Central memory CD4-positive, alpha-beta T cell (primary cell): ENCODE measurements at places on chromosomes 4 and X.

GRCh38 chr4:181308476-181309312 is 934.5 kb upstream of the TENM3 start:
- no peak for DNase-seq

DNA sequence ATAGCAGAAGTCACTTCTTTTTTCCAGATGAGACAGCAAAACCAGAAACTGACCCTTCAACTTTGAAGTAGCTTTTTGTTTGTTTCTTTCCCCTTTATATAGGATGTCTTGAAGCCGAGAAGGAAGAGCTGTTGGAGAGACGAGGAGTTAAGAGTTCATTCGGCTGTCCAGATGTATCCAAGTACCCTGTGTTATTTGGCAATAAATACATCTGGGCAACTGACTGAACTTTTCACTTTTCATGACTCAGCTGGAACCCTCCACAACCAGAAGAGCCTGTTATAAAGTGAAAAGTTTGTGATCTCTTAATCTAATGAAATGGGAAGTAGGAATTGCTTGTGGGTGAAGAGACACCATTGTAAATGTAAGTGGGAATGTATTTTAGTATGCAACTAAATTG is 131.2 kb downstream of the HTR2C start:
- no peak for DNase-seq

DNA sequence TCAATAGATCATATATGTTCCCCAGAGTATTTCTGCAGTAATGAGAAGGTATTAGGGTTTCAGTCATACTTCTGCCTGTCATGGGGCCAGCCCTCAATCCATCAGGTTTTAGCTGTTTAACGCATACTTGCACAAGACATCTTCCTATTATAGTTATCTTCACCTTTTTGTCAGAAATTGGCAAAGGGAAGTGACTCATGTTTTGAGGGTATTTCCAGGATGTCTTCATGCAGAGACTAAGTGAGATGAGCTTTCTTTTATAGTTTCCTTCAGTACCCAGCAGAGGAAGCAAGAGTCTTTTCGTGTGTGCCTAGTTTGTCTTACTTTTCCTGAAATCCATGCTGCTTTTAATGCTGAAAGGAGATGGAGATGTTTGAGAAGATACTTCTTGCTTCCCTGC is 9.5 kb downstream of the CSTF2 start:
- DNase-seq = peak; percentile 39

DNA sequence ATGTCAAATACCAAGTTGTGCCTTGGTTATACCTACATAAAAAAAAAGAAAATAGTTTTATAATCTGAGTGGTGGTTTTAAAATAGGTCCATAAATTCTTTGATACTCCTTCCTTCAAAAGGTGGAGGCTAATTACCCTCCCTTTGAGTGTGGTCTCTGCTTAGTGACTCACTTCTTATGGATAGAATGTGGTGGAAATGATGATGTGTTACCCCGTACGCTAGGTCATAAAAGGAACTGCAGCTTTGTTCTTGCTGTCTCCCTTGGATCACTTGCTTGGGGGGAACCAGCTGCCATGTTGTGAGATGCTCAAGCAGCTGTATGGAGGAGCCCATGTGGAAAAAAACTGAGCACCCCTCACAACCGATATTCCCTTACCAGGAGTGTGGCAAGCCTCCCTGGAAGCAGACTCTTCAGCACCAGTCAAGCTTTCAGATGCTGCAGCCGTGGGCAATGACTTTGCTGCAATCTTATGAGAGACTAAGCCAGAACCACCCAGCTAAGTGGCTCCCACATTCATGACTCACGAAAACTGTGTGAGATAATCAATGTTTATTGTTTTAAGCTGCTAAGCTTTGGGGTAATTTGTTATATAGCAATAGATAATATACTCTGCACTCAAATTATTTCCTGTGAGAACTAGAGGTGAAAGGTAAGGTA is 195.0 kb upstream of the GATB start:
- DNase-seq = no peak

DNA sequence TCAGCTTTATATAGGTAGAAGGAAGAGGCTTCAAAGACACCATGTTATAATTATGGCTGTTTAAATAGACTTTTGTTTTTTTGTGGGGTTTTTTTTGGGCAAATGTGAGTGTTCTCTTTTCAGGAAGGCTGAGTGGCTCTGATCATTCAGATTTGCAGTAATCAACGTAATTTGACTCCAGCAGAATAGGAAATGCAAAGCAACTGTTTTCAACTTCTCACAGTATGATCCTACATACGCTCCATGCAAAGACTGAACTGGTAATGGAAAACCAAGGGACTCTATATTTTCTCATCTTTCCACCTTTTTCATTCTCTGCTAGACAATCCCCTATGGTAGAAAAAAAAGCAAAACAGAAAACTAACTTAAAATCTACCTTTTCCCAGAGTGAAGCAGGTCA is 10.8 kb downstream of the ADH1B start:
- DNase-seq = no peak

- DNase-seq = peak; percentile 34
Observed at GRCh38 chrX:103918050-103918449, 44.4 kb upstream of the TMSB15B start.

DNA sequence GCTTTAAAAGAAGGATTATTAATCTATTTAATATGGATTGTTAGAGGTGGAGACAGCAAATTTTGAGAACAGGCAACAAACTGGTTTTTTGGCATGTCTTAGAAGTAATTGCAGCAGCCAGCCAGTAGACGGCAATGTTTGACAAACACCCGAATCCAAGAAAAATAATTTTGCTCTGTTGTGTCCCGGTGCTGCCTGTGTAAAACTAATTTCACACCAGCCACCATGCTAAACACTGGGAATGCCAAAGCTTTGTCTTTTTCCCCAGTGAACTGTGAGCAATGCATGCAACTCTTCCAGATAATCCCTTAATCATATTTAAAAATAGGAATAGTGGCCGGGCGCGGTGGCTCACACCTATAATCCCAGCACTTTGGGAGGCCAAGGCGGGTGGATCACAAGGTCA is 25.9 kb downstream of the SMIM31 start:
- no peak for DNase-seq

- no peak for DNase-seq
Observed at GRCh38 chr4:824461-825062, 1.4 kb downstream of the CPLX1 start.

DNA sequence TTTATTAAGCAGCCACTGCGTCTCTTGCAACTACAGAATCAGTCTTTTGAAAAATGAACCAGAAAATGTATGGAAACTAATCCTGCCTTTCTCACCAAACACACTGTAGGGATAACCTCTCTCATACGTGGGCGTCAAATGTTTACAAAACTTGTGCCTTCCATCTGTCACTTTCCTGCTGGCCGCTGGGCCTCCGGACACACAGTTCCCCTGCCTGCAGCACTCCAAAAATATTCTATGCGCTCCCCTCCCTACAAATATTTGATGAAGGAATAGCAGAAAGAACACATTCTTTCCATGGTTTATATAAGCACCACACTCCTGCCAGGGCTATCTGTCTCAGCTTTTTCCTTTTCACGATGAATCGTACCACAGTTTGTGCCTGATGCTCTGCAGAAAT is 14.9 kb upstream of the CYTL1 start:
- no peak for DNase-seq

DNA sequence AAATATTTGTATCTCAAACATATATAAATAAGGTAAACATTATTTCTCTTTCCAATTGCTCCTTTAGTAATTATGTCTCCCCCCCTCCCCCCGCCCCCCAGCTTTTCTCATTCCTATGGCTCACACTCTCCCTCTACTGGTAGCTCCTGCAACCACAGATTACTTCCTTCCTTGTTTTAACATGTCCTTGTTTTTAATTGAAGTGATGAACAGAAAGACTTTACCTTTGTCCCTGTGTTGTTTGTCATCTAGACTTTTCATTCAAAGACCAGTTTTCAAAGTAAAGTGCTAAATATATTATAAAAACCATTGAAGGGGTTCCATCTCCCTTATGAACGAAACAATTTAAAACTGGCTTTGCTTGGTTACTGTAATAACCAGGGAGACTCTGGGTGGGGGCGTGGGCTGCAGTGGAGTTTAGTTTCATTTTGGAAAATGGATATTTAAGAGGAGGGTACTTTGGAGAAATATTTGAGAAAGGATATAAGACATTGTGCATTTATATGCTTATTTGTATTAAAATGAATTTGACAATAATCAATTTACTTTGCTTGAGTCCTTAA is 352.9 kb downstream of the RAPGEF2 start:
- DNase-seq = no peak

- no peak for DNase-seq
Observed at GRCh38 chr4:178672512-178672911, 1230.3 kb upstream of the AGA start.

- DNase-seq = no peak
Observed at GRCh38 chr4:13706716-13707115, 79.2 kb upstream of the BOD1L1 start.

- no peak for DNase-seq
Observed at GRCh38 chr4:152417673-152418072, 118.2 kb downstream of the FBXW7 start.

DNA sequence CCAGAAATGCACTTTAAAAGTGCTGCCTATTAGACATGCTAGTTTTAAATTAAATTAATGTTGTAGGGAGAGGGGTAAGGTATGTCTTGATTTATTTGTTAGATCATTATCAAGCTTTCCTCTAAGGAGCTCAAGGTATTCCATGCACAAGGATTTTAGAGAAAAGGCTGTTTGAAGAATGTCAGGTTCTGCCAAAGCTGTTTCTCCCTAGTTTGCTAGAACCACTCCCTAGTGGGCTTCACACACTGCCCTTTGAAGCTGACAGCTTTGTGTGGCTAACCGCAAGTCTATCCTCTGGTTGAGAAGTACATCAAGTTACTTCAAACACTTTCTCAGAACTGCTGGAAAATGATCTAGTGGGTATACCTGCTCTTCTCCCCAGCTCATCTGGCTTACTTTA is 32.3 kb downstream of the RASL11B start:
- DNase-seq = no peak

GRCh38 chr4:91527056-91527455 is 776.7 kb upstream of the GRID2 start:
- no peak for DNase-seq

DNA sequence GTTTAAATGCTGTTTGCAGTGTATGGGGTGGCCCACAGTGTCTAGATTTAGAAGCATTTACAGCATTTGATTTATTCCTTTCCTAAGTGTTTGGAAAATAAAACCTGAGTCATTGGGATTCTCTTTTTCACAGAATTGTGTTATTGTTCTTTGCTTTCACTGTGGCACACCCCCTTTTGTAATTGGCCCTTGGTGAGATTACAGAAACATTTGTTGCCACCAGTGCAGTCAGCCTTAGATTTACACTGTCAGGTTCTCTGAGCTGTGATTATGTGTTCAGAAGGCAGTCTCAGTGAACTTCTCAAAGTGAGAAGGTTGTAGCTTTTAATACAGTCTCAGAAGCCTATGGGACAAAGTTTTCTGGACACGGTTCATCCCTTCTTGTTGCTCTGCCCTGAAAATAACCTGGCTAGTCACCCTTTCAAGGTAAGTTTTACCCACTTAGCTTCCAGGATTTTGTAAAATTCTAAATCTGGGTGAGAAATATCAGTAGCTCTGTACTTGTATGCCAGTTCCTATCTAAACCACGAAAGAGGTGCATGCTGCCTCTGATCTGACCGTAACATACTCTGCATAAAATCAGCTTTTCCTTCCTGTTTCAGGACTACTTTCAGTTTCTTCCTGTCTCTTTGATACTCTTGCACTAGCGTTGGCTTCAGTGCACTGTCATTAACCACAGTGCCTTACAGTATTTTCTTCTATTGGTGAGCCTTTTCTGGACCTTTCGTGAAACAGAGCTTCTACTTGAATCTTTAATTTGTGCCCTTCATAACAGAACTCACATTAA is 12.6 kb downstream of the RUFY3 start:
- peak; percentile 70 for DNase-seq

DNA sequence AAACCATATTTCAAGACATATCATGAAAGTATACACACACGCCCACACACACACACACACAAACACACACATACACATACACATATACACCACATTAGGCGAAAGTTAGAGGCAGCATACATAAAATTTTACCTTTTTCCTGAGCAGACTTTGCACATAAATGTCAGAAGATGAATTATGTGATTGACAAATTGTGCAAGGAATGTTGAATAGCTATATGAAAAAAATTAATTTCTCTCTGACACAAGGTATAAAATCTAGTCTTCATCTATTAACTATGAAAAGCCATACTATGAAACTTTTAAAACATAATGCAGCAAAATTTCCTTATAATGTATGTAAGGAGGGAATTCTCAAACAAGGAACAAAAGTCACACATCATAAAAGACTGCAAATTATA is 24.4 kb downstream of the FSTL5 start:
- no peak for DNase-seq

DNA sequence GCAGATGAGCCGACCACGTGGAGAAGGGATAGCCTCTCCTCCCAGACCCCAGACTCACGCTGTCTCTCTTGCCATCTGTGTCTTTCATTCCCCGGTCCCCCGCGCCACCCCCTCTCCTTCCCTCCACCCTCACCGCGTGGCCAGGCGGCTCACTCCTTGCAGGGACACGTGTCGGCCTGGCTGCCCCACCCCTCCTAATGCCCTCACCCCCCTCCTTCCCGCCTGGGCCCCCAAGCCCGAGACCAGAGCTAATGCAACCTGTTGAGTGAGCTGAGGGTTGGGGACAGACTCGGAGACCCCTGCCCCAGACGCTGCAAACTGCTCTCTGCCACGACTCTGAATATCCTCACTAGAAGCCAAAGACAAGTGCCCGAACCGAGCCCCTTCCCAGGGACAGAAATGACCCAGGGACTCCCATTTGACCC is 1.8 kb downstream of the SLC38A5 start:
- no peak for DNase-seq

DNA sequence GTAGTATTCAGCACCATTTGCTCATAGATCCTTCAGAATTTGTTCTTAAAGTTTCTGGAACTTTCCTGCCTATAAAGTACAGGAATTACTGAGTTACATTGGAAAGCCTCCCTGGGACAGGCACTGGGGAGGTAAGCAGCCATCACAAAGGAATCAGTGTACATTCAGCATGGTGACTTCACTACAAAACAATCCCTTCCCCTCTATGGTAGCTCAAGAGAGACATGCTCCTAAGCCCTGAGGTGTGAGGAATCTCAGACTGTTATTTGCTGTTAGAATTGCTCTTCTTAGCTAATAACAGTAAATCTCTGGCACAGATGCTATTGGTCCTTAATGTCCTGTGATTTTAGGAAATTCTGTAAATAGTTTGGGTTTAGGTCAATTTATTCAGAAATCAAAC is 1898.0 kb upstream of the PCDH7 start:
- no peak for DNase-seq
